ENCODE measurements at places on chromosomes 2 and 18.
A peak's percentile ranks its signal among the peaks of the same experiment; 100 is the strongest.

- no peak for DNase-seq
These were observed 63.1 kb upstream of the LYPD1 start for GRCh38 chr2:132733094-132733493.

GRCh38 chr2:138023976-138024375 is 59.7 kb downstream of the HNMT start:
- DNase-seq, result no peak

DNA sequence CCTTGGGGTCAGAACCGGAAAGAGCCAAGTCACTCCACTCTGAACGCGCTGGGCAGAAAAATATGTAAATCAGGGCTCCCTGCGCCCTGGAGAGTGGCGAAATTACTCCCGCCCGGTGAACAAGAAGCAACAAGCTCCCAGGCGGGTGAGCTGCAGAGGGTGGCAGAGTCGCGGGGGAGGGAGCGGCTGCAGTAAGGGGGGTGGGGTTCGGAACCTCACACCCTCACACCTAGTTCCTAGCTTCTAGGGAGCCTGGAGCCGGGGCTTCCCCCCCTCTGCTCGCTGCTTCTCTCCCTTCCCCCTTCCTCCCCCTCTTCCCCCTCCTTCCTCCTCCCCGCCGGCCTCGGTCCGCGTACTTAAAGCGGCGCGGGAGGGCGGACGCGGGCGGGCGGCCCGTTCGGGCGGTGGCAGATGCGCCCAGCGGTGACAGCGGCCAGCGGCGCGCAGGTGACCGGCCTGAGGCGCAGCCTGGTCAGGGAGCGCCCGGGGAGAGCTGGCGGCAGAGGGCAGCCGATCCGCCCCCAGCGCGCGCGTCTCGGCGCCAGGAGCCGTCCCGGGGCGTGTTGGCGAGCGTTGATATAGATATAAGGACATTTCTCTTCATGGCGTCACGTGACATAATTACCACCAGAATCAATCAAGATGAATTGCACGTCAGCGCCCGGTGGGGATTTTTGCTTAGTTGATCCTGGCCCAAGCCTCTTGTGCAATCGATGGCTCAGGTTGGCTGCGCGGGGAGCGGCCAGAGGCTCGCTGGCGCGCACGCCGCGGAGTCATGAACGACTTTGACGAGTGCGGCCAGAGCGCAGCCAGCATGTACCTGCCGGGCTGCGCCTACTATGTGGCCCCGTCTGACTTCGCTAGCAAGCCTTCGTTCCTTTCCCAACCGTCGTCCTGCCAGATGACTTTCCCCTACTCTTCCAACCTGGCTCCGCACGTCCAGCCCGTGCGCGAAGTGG is at the start of gene HOXD11:
HOXD11 (plus strand) TSS at position 700 of the 959 bp plus-strand sequence; CDS start at position 776, 76 bp downstream.
- peak; percentile 40 for DNase-seq

GRCh38 chr2:5799348-5799747 is 107.2 kb downstream of the SOX11 start:
- no peak for DNase-seq

- DNase-seq, result no peak
These were observed 476.8 kb upstream of the TNP1 start for GRCh38 chr2:217336694-217337093.

DNA sequence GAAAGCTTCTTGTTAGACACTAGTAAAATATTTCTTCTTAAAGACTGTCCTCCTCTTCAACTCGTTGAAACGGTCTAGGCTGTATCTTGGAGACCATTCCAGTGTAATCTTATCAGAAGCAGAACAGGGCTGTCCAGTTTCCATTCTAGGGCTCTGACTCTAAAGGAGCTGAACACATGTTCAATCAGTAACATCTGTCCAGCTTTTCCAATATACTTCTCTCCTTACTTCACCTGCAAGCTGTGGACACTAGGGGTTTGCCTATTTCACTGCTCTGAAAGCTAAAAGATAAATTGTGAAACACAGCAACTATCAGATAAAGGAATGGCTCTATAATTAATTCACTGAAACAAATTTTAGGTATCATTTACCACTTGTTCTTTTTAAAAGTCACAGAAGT is 73.8 kb downstream of the ZNF385B start:
- DNase-seq, result no peak

- DNase-seq, result peak; percentile 5
These were observed 659.8 kb downstream of the CPS1 start for GRCh38 chr2:211216221-211216620.

DNA sequence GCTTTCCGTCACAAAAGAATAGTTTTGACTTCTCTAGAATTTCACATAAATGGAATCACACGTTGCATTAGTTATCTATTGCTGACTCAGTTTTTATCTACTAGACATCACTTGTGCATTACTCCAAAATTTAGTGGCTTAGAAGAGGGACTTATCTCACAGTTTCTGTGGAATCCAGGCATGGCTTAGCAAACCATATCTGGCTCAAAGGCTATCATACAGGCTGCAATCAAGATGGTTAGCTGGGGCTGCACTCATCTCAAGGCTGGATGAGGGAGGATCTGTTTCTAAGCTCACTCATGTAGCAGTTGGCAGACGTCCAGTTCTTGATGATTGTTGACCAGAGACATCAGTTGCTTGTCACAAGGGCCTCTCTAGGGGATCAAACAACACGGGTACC is 6.6 kb upstream of the DSC3 start:
- no peak for DNase-seq

GRCh38 chr2:17583166-17583565 is 42.7 kb downstream of the VSNL1 start:
- DNase-seq, result no peak

DNA sequence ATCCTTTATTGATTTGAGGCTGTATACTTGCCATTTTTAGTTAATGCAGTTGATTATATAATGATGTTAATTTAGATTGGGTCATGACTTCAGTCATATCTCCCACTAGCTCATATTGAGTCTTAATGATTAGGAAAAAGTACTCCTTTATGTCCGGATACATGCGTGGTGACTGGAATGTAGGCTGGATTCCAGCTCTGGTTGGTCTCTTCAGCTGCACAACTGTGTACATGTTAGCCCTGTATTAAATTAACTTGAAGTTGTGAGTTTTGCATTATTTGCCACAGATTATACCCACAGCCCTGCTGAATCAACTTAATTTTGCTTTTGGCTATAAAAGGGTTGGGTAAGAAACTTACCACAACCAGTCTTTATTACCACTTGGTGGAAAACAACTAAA is 22.5 kb downstream of the MOB4 start:
- DNase-seq, result no peak

DNA sequence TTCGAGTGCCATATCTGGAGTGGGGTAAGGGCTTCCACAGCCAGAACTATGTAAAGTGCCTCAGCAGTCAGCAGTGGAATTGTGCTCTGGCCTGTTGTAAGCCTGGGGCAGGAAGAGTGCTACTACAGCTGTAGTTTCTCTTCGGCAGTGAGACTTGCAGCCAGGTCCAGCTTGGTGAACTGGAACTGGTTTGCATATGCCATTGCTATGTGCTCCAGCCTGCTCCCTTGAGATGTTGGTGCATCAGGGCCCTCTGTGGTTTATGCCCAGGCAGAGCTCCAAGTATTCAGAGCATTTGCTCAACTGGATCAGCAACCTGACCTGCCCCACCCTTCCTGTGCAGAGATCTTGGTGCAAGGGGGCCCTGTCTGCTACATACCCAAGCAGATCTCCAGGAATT is 47.8 kb downstream of the ZNF804A start:
- no peak for DNase-seq

- no peak for DNase-seq
These were observed 367.1 kb downstream of the HRH4 start for GRCh38 chr18:24827501-24827900.

GRCh38 chr18:75170916-75171315 is 38.0 kb downstream of the PTGR3 start:
- DNase-seq, result no peak

DNA sequence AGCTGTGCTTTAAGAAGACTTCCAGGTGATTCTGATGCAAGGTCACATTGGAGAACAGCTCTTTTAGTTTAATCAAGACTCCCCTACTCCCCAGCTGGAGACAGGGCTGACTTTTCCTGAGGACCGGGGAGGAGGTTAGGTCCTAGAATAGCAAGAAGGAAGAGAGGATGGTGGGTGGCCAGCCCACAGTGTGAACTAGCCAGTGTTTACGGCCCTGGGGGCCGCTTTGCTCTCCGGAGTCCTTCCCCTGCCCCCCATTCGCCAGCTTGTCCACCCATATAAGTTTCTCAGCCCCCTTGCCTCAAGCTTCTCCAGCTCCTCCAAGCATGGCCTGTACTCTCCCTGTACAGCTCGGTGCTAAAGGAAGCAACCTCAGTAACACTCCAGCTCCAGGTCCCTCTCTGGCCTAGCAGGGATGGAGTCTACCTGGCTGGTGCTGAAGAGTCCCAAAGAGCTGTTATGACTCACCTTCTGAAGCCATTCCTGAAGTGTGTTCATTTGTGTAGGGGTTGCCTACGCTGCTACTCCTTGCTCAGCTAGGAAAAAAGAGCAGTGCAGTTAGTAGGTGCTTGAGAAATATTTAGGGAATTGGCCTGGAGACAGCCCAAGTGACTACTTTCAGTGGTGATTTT is 7.9 kb downstream of the INPP4A start:
- DNase-seq, result no peak

- peak; percentile 27 for DNase-seq
These were observed 727 bp upstream of the TTLL4 start for GRCh38 chr2:218709908-218710307.

GRCh38 chr2:205629091-205629776 is 53.1 kb upstream of the NRP2 start:
- DNase-seq, result peak; percentile 48

- no peak for DNase-seq
These were observed 228.6 kb downstream of the SATB2 start for GRCh38 chr2:199228887-199229819.

DNA sequence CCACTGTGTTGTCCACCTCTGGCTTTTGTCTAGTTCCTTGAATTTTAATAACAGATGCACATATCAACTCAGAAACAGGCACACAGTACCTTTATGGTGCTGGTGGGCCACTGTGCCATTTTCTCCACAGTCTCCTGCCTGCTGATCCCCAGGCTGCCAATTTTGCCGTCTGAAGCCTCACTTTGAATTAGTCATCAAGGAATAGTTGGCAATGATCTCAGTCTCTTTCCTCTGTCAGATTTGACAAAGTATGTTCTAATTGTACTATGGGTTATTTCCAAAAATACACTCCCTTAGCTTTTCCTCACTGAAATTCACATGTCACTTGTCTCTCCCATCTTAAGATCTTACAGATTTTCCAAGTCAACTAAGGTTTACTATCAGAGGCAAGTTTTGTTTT is 140.7 kb downstream of the ZNF516 start:
- no peak for DNase-seq

DNA sequence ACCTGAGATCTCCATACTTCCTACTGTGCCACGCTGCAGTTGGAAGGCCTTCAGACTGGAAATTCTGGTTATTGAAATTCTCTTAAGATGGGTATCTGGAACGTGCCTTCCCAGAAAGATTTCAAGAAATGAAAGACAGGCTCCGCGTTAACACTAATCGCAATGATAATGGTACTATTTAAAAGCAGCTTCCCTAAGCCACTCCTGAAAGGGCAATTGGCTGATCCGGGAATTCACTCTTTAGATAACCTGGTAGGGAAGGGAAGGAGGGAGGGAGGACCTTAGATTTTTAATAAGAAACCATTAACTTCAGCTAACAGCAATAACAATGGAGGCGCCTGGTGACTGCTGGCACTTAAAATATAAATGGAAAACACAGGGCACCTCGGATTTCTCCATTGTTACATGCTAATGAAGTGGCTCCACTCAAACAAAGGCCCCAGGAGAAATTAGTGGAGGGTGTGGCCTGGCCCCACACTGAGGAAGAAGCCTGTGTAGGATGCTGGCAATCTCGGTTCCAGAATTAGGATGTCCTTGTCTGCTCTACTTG is 22.5 kb upstream of the MTA3 start:
- DNase-seq, result no peak

- no peak for DNase-seq
These were observed 103.2 kb downstream of the KLHL14 start for GRCh38 chr18:32669549-32670165.

DNA sequence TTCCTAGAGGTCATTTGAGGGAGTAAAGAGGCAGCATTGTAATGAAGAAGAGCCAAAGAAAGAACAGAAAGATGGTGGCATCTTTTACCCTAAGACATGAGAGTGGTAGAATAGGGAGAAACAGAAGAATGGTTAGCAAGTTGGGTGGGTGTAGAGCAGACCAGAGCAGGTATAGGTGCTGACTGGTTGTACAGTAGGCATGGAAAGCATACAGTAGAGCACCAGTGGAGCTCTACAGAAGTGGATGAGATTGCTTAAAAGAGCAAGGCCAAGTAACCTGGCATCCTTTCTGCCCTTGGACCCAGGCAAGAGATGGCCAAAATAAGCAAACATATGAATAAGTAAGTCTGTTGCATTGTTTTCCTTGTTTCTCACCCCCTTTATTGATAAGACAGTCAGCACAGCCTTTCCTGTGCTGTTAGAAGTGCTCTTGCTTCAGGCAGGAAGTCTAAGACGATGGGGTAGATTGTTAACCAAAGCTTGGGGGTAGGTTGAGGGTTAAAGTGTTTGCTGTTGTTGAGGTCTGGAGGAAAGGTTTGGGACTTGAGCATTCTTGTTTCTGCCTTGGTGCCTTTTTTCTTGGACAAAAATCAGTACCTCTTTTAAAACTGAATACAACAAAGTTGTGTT is 76.9 kb downstream of the DIS3L2 start:
- no peak for DNase-seq

All from SK-N-DZ (cell line).